ENCODE measurements at places on chromosomes 12 and 14.

DNA sequence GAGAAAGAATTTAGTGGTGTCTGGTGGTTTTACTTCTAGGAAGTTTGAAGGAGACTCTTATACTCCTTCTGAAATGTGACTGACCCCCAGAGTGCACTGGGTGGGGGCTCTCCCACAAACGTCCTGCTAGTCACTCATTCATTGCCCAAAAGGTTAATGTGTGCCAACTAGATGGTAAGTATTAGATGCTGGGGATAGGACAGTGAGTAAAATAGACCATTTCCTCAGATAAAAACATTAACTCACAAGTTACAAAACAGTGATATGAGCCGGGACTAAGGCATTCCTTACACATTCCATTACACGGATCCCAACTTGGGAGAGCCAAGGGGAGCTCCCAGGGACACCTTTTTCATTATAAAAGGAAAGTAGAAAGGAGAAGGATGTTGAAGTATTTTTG is 185.1 kb downstream of the ATXN7L3B start:
- DNase-seq: no peak

GRCh38 chr14:100784523-100785337 is 41.2 kb upstream of the MEG3 start:
- no peak for DNase-seq

GRCh38 chr14:89550821-89551220 is 133.8 kb upstream of the FOXN3 start:
- no peak for DNase-seq

DNA sequence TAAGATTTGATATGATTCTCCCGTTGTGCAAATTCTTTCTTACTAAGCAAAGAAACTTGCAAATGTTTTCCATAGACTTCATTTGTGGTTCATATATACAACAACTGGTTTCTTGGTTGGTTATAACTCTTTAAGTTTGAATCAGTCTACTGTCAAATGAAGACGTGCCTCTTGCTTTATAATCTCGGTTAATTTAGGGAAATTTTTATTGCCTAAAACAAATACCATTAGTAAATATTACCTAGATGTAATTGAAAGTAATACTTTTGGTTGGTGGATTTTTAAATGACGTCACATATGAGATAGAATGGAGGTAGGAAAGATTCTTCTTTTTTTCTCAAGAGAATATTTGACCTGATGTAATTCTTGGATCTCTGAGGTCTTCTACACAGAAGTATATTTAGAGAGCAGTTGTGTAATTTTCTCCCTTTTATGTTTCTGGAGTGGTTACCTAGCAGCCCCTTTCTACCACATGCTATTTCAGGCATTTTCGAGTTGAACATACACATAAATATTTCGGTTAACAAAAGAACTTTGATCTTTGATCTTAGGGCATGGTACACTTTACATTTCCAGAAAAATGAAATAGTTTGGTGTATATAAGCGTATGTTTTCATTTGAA is 1.7 kb downstream of the ATF7IP start:
- no peak for DNase-seq
